Lung microvascular endothelial cell (primary cell): ENCODE measurements at places on chromosomes 5 and 9. TPM values are rescaled to one million over a fixed set of nuclear protein-coding genes. Genes with fewer than 3 reads are reported as not detected.

DNA sequence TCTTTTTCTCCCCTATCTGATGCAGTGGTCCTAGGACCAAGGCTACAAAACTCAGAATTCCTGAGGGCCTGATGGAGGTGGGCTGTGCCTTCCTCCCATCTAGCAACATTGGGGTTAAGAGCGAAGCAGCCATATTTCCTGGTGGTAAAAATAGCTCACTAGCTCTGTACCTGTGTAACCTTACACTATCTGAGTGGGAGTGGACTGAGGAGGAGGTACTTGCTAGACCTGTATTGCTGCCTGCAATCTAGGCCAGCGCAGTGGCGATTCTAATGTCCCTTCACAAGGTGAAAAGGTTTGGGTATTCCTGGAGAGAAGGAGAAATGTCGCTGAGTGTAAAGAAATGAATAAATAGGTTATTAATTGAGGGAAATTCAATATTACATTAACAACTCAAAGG is 80.2 kb upstream of the LIFR start:
- no peak for DNase-seq

Gene ANXA2R
- 6.5 and 7.2 TPM in 2 replicates for total RNA-seq

DNA sequence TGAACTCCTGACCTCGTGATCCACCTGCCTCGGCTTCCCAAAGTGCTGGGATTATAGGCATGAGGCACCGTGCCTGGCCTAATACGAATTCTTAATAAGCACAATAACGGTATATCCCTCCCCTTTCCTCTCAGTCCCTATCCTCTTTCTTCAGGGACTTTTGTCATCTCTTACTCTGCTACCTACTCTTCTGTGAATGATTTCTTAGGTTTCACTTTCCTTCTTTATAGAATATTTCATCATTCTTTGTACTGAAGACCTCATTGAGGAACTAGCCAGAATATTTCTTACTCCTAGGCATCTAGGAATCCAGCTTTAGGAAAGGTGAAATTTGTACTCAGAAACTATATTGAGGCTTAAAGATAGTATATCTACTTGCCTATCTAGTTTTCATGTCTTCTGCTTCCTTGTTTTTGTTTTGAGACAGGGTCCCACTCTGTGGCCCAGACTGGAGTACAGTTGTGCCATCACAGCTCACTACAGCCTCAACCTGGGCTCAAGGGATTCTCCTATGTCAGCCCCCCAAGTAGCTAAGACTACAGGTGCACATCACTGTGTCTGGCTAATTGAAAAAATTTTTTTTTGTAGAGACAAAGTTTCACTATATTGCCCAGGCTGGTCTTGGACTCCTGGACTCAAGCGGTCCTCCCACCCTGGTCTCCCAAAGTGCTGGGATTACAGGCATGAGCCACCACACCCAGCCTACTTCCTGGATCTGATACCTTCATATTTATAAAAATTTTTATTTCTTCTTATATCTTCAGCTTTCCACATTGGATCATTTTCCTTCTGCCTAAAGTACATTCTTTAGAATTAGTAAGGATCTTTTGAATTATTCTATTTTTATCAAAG is 69.7 kb downstream of the GPBP1 start:
- no peak for DNase-seq

Gene EQTN
- total RNA-seq = not detected in 2 replicates

Gene PTPA
- 86.1 and 94.8 TPM in 2 replicates for total RNA-seq

Gene IFNK
- total RNA-seq = not detected in 2 replicates

DNA sequence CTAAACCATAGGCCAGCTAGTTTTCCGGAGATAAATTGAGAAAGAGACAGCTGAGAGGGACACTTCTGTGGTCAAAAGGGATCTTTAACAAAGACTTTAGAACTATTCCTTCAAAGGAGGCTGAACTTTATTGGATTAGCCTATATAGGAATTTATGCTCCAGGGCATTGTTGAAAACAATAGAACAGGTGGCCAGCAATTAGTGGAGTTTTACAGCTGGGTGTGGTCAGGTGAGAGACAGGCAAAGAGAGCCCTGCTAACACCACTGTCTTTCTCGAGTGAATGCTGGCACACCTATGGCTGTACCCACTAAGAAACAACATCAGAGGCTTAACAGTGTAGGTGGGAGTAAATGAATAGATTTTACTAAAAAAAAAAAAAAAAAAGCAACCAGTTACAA is 16.7 kb upstream of the TLR4 start:
- no peak for DNase-seq

Gene MLANA
- total RNA-seq = not detected in 2 replicates
